ENCODE measurements at places on chromosomes 11 and 22. TPM values are rescaled to one million over a fixed set of nuclear protein-coding genes. Genes with fewer than 3 reads are reported as not detected.

Gene FREY1
- total RNA-seq: 2.7 TPM

Gene OR4C13
- not detected for total RNA-seq

Gene SLC7A4
- total RNA-seq: not detected

Gene BACE1
- total RNA-seq: 0.41 TPM

Gene LRRC56
- 1.4 TPM for total RNA-seq

Gene HIRA
- total RNA-seq: 47.7 TPM

Gene OR51I2
- total RNA-seq: not detected

Gene TMEM179B
- 48.8 TPM for total RNA-seq

Gene DRD4
- total RNA-seq: 0.34 TPM

Gene MS4A7
- total RNA-seq: not detected

Gene PLAAT5
- not detected for total RNA-seq

Gene PC
- total RNA-seq: 9.1 TPM

Gene RAB3IL1
- 0.34 TPM for total RNA-seq

Gene YAP1
- total RNA-seq: not detected

Gene SLC17A6
- total RNA-seq: not detected

Gene PTPN5
- not detected for total RNA-seq

Gene TEX54
- not detected for total RNA-seq

Gene CD82
- 482 TPM for total RNA-seq

Gene MS4A6A
- total RNA-seq: not detected

Gene PNPLA3
- 0.22 TPM for total RNA-seq

Gene APOL2
- total RNA-seq: 128 TPM

Gene OR51B2
- total RNA-seq: not detected

Gene APOA4
- not detected for total RNA-seq

Gene CYTH4
- 160 TPM for total RNA-seq

Gene OR56A1
- not detected for total RNA-seq

Gene MUC5B
- total RNA-seq: not detected

Gene UPB1
- total RNA-seq: 0.34 TPM

Gene APOA1
- 0.32 TPM for total RNA-seq

Gene APOBEC3C
- total RNA-seq: 99.8 TPM

Gene TEAD1
- total RNA-seq: 0.25 TPM

Gene SNX32
- total RNA-seq: 2.3 TPM

Gene ELMOD1
- total RNA-seq: not detected

Gene C22orf23
- not detected for total RNA-seq

Gene OSBP2
- 4.1 TPM for total RNA-seq

Gene SLC22A6
- total RNA-seq: not detected

Gene CBX6
- total RNA-seq: 96.2 TPM

Gene RHOG
- total RNA-seq: 155 TPM

Gene TMPRSS13
- 1.7 TPM for total RNA-seq

Gene OR52H1
- 0.20 TPM for total RNA-seq

Gene PKP3
- total RNA-seq: not detected

Gene MPST
- 19.5 TPM for total RNA-seq

Gene NAALADL1
- total RNA-seq: 14.1 TPM

Gene VSIG10L2
- not detected for total RNA-seq

Gene PHETA2
- 4.0 TPM for total RNA-seq

Gene OSBP
- 39.8 TPM for total RNA-seq

Gene RAG2
- total RNA-seq: not detected

Gene SHANK3
- not detected for total RNA-seq

Gene YPEL1
- total RNA-seq: 7.9 TPM

Gene CECR2
- 0.20 TPM for total RNA-seq

Gene RELA
- total RNA-seq: 112 TPM

Gene MRGPRX3
- total RNA-seq: not detected

Gene ELFN2
- total RNA-seq: 0.17 TPM

Measured in T-helper 1 cell treated with Interleukin-12 subunit alpha and Interleukin-12 subunit beta and Interleukin-4 antibody, amounts not matched to agents 30 ng/mL and 1 ng/mL, for 36 hours (primary cell).